ENCODE measurements at places on chromosomes 1 and 21.

- no peak for DNase-seq
Observed at GRCh38 chr1:84370266-84370665, 28.0 kb upstream of the DNASE2B start.

DNA sequence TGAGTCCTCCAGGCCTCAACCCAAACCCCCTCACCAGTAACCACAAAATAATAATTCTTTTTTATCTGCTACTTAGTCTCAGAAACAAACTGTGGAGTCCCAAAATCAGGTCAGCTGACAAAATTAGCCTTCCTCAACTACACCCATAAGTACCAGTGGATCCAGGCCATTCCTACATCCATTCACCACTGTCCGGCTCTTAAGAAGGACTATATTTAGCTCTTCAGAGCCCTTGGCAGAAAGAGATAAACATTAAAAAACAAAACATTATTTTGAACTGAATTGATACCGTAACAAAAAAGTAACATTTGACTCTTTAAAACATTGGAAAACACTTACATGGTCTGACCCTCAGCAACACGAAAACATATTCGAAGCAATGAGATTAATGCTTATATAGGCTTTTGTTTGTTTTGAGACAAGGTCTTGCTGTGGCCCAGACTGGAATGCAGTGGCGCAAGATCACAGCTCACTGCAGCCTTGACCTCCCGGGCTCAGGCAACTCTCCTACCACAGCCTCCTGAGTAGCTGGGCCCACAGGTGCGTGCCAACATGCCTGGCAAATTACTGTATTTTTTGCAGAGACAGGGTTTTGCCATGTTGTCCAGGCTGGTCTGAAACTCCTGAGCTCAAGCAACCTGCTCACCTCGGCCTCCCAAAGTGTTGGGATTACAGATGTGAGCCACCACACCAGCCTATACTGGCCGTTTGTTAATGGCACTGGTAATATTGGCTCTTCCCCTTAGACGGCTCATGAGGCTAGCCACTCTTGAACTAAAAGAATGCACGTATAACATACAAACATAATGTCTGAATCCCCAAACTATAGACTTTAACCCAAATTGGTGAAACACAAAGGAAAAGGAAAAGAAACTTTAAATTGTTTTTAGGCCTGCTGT is 330.7 kb downstream of the SMYD3 start:
- no peak for DNase-seq

- DNase-seq: no peak
Observed at GRCh38 chr1:234369033-234369430, 4.2 kb upstream of the COA6 start.

- no peak for DNase-seq
Observed at GRCh38 chr1:52102336-52103013, 39.4 kb upstream of the ZFYVE9 start.

GRCh38 chr1:47569681-47570470 is 132.0 kb downstream of the FOXD2 start:
- no peak for DNase-seq

DNA sequence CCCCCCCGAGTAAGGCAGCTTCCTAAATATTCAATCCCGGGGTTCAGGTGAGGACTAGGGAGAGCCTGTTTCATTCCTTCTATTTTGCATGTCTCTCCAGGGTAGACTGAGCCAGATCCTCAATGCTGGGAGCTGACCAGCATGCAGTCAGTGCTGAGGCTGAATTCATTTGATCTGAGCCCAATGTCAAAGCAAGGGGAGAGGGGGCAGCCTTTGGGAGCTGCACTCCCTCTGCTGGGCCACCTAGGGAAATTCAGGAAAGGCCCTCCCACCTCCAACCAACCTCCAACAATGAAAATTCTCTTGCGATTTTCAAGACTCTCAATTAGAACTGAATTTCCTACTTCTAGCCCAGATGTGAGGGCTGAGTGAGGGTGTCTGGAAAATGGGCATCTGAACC is 371.2 kb downstream of the NPHP4 start:
- no peak for DNase-seq

Data from esophagus squamous epithelium (tissue), 5 donors.